Effector memory CD8-positive, alpha-beta T cell (primary cell): ENCODE measurements at places on chromosomes 1 and 21.

- H3K36me3 ChIP-seq = no peaks in the 10 kb centered on the region
- no peaks in the 10 kb centered on the region for H3K4me1 ChIP-seq
- DNase-seq = no peak
- H3K27me3 ChIP-seq = peaks cover 71% of the 10 kb centered on the region
- H3K27ac ChIP-seq = no peak overlapping the region
Measured at GRCh38 chr1:42114229-42114628, 39.0 kb upstream of the GUCA2B start.

GRCh38 chr21:27450216-27450615 lies 483.3 kb upstream of the ADAMTS5 start:
- no peak overlapping the region for H3K27ac ChIP-seq
- H3K4me1 ChIP-seq = no peaks in the 10 kb centered on the region
- no peaks in the 10 kb centered on the region for H3K36me3 ChIP-seq
- no peak for DNase-seq

DNA sequence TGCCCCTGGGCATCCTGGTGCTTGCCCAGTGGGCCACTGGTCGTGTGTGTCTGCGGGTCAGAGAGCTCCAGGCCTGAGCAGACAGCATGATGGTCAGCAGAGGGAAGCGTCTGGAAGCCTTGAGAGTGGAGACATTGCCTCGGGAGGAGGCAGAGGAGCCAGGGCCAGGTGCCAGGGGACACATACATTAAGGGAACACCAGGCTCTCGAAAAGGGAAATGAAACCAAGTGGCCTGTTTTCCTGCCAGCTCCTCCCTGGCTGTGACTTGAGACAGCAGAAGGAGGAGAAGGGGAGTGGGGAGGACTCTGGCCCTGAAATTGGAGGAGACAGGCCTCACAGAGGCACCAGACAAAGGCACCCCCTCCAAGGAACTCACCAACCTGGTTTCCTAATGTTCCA lies 62.4 kb upstream of the LRP8 start:
- H3K36me3 ChIP-seq = no peaks in the 10 kb centered on the region
- H3K27me3 ChIP-seq = no peaks in the 10 kb centered on the region
- H3K4me1 ChIP-seq = no peaks in the 10 kb centered on the region
- H3K4me3 ChIP-seq = no peak overlapping the region
- no peak for DNase-seq

DNA sequence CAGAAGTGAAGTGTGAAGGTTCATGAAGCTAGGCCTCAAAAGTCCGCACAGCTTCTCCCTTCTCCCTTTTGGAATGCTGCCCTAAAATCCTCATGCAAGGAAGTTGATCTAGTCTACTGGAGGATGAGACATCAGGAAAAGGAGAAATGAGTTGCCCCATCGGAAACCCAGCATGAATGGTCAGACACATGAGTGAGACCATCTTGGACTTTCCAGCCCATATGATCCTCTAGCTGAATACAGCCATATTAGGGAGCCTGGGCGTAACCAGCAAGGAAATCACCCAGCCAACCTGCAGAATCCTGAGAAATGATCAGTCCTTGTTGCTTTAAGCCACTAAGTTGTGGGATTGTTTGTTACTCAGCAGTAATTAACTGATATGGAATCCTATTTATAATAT lies 12.5 kb downstream of the DBT start:
- peaks cover 7% of the 10 kb centered on the region for H3K4me1 ChIP-seq
- peaks cover 30% of the 10 kb centered on the region for H3K36me3 ChIP-seq
- no peak overlapping the region for H3K4me3 ChIP-seq
- no peak for DNase-seq

- H3K36me3 ChIP-seq = peaks cover 25% of the 10 kb centered on the region
- peaks cover 29% of the 10 kb centered on the region for H3K4me1 ChIP-seq
- no peak for DNase-seq
- peak overlapping the region; percentile 97 for H3K4me3 ChIP-seq
- peak overlapping the region; percentile 97 for H3K27ac ChIP-seq
Measured at GRCh38 chr1:93078638-93078985, 471 bp upstream of the MTF2 start.

GRCh38 chr21:22791986-22792560 lies 1793.9 kb downstream of the NCAM2 start:
- no peaks in the 10 kb centered on the region for H3K36me3 ChIP-seq
- H3K27ac ChIP-seq = no peak overlapping the region
- DNase-seq = no peak
- H3K27me3 ChIP-seq = no peaks in the 10 kb centered on the region
- no peaks in the 10 kb centered on the region for H3K4me1 ChIP-seq
- no peak overlapping the region for H3K4me3 ChIP-seq

- H3K27me3 ChIP-seq = peaks cover 15% of the 10 kb centered on the region
- DNase-seq = no peak
- H3K4me3 ChIP-seq = no peak overlapping the region
- no peaks in the 10 kb centered on the region for H3K4me1 ChIP-seq
- H3K27ac ChIP-seq = no peak overlapping the region
Measured at GRCh38 chr1:181347495-181348390, 135.6 kb upstream of the CACNA1E start.

DNA sequence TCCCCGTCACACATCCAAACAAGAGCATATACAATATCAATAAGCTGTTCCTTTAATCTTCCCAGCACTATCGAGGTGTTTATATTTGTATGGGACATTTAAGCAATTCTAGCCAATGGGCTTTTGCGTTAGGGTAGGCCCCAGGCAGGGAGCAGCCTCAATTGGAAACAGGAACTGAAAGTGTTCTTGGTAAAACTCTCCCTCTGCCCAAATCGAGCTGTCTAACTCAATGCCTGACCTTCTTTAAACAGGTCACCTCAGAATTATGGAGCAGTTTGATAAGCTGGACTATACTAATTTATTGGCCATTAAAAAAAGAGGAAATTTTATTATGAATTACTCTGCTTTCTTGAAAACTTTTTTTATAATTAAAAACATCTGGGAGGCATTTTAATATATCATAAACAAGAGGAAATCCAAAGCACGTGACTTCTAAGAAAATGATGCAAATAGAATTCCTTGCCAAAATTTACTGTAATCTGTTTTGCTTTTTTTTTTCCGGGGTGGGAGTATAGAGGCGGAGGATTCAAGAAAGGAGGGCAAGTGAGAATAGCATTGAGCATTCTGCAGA lies 498.1 kb downstream of the LMO4 start:
- H3K36me3 ChIP-seq = no peaks in the 10 kb centered on the region
- no peaks in the 10 kb centered on the region for H3K27me3 ChIP-seq
- H3K4me1 ChIP-seq = no peaks in the 10 kb centered on the region

- peaks cover 43% of the 10 kb centered on the region for H3K27me3 ChIP-seq
- no peak overlapping the region for H3K4me3 ChIP-seq
- DNase-seq = no peak
- no peak overlapping the region for H3K27ac ChIP-seq
Measured at GRCh38 chr1:7611421-7612010, 159.6 kb upstream of the VAMP3 start.

GRCh38 chr1:181260271-181260670 lies 171.8 kb downstream of the IER5 start:
- H3K27me3 ChIP-seq = peaks cover 45% of the 10 kb centered on the region
- H3K36me3 ChIP-seq = no peaks in the 10 kb centered on the region
- H3K4me1 ChIP-seq = no peaks in the 10 kb centered on the region
- no peak overlapping the region for H3K4me3 ChIP-seq
- H3K27ac ChIP-seq = peak overlapping the region; percentile 42

- H3K27ac ChIP-seq = no peak overlapping the region
- peaks cover 4% of the 10 kb centered on the region for H3K36me3 ChIP-seq
- no peak for DNase-seq
Measured at GRCh38 chr1:69511426-69512192, 56.1 kb upstream of the LRRC7 start.

DNA sequence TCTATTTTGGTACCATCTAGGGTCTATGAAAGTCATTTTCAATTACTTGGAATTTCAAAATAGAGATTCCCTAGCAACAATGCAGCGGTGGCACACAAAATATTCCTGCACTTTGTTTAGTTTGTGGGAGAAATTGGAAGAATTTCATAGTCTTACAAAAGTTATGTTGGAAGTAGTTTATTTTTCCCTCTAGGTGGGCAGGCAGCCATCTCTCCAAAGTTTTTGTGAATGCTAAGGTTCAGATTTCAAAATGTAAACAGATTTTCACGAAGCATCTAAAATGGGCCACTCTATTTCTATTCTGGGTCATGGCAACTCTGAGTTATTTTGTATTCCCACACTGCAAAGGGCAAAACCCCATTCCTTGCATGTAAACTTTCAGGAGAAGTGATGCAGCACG lies 8.0 kb downstream of the SMCP start:
- H3K4me3 ChIP-seq = no peak overlapping the region
- H3K4me1 ChIP-seq = no peaks in the 10 kb centered on the region
- H3K27me3 ChIP-seq = peaks cover 15% of the 10 kb centered on the region
- H3K27ac ChIP-seq = no peak overlapping the region
- no peak for DNase-seq

GRCh38 chr1:165896277-165896676 lies 68.9 kb downstream of the UCK2 start:
- no peak overlapping the region for H3K4me3 ChIP-seq
- H3K27me3 ChIP-seq = no peaks in the 10 kb centered on the region
- peak overlapping the region; percentile 4 for H3K27ac ChIP-seq
- DNase-seq = no peak
- peaks cover 9% of the 10 kb centered on the region for H3K4me1 ChIP-seq

DNA sequence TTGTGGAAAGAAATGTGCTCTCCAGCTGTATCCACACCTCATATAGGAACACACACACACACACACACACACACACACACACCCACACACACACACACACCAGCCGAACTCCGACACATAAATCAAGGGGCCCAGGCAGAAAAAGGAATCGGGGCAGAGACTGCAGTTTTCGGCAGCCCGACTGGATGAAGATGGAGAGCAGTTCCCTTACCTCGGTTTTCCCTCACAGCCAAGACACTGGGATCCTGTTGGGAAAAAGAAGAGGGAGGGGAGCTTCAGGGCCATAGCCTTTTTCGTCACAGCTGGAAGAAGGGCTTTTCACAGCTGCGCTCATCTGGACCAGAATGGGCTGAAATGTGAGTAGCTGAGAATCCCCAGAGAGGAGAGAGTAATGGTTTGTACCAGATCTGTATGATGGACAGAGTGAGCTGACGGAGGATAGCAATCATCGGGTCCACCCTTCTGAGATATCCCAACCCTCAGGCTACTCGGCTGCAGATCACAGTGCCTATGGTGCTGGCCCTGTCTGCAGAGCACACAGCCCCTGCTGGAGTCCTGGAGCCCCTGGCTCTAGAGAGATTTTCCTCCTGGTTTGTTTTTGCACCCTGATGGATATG lies 37.7 kb downstream of the PIK3C2B start:
- no peaks in the 10 kb centered on the region for H3K27me3 ChIP-seq
- H3K27ac ChIP-seq = peak overlapping the region; percentile 38
- peaks cover 8% of the 10 kb centered on the region for H3K4me1 ChIP-seq
- DNase-seq = no peak
- peaks cover 14% of the 10 kb centered on the region for H3K36me3 ChIP-seq
- H3K4me3 ChIP-seq = no peak overlapping the region

- no peak for DNase-seq
- no peak overlapping the region for H3K27ac ChIP-seq
- no peaks in the 10 kb centered on the region for H3K27me3 ChIP-seq
- H3K4me1 ChIP-seq = peaks cover 10% of the 10 kb centered on the region
- H3K36me3 ChIP-seq = peaks cover 3% of the 10 kb centered on the region
Measured at GRCh38 chr21:32545948-32546441, 39.3 kb downstream of the TCP10L start.
